MG63 (cell line): ENCODE measurements at places on chromosomes 1 and 21.

- DNase-seq: no peak
Observed at GRCh38 chr1:34587761-34588160, 167.1 kb upstream of the GJB5 start.

DNA sequence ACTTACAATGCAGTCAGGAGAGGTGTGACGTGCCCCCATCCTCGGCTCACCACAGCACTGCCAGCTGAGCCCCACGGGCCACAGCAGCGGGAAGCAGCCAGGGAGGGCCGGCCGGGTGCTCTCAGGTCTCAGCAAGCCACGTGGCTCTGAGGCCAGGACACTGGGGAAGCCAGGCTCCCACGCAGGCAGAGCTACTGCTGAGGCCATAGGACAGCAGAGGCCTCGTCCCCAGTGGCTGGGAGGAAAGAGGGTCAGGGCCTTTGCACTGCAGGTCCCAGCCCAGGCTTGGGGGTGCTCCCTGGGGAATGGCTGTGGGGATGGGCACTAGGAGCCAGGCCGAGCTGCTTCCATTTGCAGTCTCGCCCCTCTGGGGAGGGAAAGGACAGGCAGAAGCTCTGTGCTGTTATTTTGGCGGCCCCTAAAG is 5.8 kb downstream of the LRRC47 start:
- DNase-seq: no peak

DNA sequence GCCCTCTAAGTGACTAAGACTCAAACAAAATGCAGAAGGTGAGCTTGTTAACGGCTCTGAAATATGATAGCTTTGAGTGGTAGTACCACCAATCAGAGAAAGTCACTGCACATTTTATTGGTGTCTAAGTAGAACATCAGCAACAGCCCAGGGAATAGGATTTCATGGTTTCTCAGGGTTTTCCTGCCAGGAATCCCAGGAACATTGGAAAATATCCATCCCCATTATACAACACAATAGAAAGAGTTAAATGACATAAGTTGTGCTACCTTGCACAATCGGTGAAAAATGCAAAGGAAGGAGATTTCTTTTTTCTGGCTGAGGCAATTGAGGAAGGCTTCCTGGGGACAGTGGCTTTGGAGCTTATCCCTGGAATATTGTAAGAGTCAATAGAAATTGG is 283.1 kb downstream of the HLX start:
- no peak for DNase-seq

DNA sequence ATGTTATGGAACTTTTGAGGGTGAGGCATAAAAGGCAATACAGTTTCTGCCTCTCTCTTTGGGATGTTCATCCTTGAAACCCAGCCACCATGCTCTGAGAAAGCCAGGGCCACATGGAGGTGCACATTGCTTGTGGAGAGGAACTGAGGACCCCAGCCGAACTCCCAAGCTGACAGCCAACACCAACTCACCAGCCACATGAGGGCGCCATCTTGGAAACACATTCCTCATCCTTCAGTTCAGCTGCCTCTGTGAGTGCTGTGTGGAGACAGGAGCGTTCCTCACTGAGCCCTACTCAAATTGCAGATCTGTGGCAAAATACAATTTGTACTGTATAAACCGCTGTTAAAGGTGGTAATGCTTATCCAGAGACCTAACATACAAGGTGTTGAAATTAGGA is 137.5 kb downstream of the GABPA start:
- no peak for DNase-seq

DNA sequence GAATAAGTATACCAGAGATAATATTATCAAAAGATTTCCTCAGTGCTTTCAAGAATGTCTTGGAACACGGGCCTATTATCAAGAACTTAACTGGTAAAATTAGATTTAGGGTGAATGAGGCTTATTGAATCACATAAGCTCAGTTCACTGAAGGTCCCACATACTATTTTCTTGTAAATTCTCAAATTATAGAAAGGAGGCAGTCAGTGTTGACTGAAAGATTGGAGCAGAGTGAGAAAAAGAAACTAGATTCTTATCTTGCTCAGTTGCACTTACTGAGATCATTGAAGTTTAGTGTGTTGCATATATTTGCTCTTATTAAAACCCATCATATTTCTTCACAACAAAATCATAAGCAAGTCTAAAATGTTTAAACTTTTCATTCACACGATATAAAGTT is 3.9 kb upstream of the RGS1 start:
- no peak for DNase-seq

GRCh38 chr1:61892977-61893376 is 150.7 kb downstream of the PATJ start:
- DNase-seq: no peak
